ENCODE measurements at places on chromosomes 5 and 9. TPM values are rescaled to one million over a fixed set of nuclear protein-coding genes. Genes with fewer than 3 reads are reported as not detected.

GPR150 gene
- total RNA-seq, result 0.18 TPM

LRRC19 gene
- total RNA-seq, result not detected

ADAMTS19 gene
- 5.3 TPM for total RNA-seq

ARAP3 gene
- total RNA-seq, result 39.2 TPM

CNTFR gene
- 9.4 TPM for total RNA-seq

ECSCR gene
- 31.1 TPM for total RNA-seq

SEMA4D gene
- total RNA-seq, result 54.3 TPM

RIC1 gene
- total RNA-seq, result 28.5 TPM

NUTM2G gene
- total RNA-seq, result not detected

TLX3 gene
- total RNA-seq, result not detected

CDHR2 gene
- not detected for total RNA-seq

IL9 gene
- not detected for total RNA-seq

IFNA21 gene
- total RNA-seq, result not detected

PRLR gene
- 6.2 TPM for total RNA-seq

Data from ureter (tissue), 1 donor.